ENCODE measurements at places on chromosomes 4 and X. TPM values are rescaled to one million over a fixed set of nuclear protein-coding genes. Genes with fewer than 3 reads are reported as not detected.

The KLB gene
- total RNA-seq: not detected

The TEC gene
- total RNA-seq: 1.1 TPM

The FOXR2 gene
- not detected for total RNA-seq

The PFKFB1 gene
- total RNA-seq: 0.10 TPM

The ATOH1 gene
- not detected for total RNA-seq

The TIGD4 gene
- 0.19 TPM for total RNA-seq

The GNRHR gene
- not detected for total RNA-seq

The BCAP31 gene
- total RNA-seq: 312 TPM

The SPON2 gene
- total RNA-seq: 1.3 TPM

The TRIM75 gene
- total RNA-seq: not detected
